Breast epithelium (tissue), 4 donors: ENCODE measurements at places on chromosomes 1 and 21. TPM values are rescaled to one million over a fixed set of nuclear protein-coding genes. Genes with fewer than 3 reads are reported as not detected.

- H3K27ac ChIP-seq: no peak overlapping the region
- no peak for DNase-seq
- H3K4me1 ChIP-seq: no peaks in the 10 kb centered on the region
Measured at GRCh38 chr1:11558276-11558675, 79.3 kb downstream of the DISP3 start.

DNA sequence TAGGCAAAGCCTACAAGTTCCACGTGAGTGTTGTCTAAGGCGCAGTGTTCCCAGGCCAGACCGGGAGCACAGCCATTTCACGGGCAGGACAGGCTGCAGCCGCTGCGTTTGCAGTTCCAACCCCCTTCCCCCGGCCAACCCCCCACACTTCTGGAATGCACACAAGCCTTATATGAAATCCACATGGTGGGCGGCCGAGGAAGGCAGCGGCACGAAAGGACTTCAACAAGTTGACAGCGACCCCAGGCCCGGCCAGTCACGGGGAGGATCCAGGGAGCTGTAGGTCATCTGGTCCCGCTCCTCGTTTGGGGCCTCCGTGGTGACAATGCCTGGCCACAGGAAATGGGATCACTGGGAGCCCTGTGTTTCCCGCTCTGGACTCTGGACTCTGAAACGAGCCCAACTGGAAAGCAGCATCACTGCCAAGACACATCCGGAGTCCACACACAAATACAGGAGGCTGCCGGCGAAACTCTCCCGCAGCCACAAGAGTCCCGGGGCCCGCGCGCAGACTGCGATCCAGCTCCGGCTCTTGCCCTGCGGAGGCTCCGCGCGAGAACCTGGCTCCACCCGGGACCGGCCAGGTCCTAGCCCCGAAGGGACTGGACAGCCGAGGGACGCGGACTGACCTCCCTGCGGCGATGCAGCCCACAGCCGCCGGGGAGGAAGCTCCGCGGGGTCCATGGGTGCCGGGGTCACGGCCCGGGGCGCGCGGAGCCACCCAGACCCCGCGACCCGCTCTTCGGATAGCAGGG, 794 bp downstream of the NID1 start:
- H3K36me3 ChIP-seq: no peaks in the 10 kb centered on the region
- H3K27ac ChIP-seq: peak overlapping the region; percentile 83
- no peaks in the 10 kb centered on the region for H3K4me1 ChIP-seq
- peak; percentile 26 for DNase-seq
- no peaks in the 10 kb centered on the region for H3K27me3 ChIP-seq

DNA sequence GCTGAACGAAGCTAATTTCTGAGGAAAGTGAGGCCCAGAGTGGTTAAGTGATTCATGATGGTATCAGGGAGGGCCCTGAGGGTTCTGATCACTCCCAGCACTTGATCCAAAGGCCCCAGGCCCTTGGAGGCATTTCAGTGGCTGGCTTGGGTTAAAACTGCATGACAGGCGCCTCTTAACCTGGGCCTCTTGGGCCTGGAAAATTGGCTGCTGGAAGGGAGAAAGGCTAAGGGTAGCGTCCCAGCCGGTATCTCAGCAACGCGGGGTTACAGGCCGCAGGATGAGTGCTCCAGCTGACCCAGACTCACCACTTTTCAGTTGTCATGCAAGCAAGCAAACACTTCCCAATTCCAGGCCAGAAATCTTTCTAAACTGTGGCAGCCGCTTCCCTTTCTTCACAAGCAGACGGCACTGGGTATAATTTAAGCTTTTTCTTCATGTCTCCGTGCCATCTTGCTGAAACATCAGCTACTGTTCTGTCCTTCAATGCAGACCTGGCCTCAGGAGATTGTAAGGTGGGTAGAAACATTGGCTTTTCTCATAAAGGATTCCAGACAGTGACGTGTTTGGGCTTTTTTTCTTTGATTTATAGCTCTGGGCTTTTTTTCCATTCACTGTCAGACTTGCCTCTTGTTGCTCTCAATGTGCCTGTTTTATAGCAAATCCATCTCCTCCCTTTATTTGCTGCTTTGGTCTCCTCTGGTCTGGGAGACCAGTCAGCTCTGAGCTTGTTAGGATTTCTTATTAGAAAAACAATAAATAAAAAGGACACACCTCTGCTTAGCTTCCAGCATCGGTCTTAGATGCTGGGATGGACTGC, 229.1 kb downstream of the KCNJ6 start:
- no peak for DNase-seq
- no peaks in the 10 kb centered on the region for H3K4me1 ChIP-seq
- H3K27me3 ChIP-seq: no peaks in the 10 kb centered on the region
- no peak overlapping the region for H3K4me3 ChIP-seq

- no peaks in the 10 kb centered on the region for H3K4me1 ChIP-seq
- no peaks in the 10 kb centered on the region for H3K36me3 ChIP-seq
- DNase-seq: no peak
- H3K27ac ChIP-seq: no peak overlapping the region
- H3K27me3 ChIP-seq: no peaks in the 10 kb centered on the region
- no peak overlapping the region for H3K4me3 ChIP-seq
Measured at GRCh38 chr1:94281361-94282142, 44.2 kb upstream of the ARHGAP29 start.

DNA sequence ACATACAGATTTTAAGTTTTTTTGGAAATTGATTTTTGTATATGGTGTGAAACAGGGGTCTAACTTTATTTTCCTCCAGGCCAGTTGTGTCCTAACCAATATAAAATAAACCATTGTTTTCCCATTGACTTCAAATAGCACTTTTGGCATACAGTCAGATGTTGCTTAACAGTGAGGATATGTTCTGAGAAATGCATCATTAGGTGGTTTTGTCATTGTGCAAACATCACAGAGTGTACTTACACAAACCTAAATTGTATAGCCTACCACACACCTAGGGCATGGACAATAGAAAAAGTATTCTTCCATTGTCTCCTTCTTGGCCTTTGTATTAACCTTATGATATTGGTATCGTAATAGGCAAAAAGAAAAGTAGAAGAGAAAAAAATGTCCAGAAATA, 37.4 kb upstream of the DISP1 start:
- no peaks in the 10 kb centered on the region for H3K36me3 ChIP-seq
- DNase-seq: no peak
- no peaks in the 10 kb centered on the region for H3K4me1 ChIP-seq
- H3K27ac ChIP-seq: no peak overlapping the region
- H3K27me3 ChIP-seq: no peaks in the 10 kb centered on the region

DNA sequence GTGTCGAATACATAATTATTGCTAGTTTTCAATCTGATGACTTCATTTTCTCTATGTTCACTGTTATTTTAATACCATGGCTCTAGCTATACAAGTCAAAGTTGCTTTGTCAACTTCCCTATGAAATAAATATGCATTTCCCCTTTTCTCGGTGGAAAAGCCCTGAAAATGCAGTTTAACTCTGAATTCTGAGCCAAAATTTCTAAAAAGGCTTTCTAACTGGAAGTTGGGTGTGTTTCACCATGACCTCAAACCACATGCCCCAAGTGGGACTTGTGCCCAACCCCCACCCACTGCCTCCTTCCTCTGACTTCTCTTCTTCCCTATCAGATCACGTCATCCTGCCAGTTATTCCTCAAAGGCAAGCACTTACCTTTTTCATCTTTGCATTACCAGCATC, 8.9 kb downstream of the MKNK1 start:
- H3K27ac ChIP-seq: no peak overlapping the region
- DNase-seq: no peak
- H3K4me3 ChIP-seq: no peak overlapping the region
- H3K4me1 ChIP-seq: no peaks in the 10 kb centered on the region

Gene PADI1
- total RNA-seq: not detected

GRCh38 chr1:52901384-52901783, 20.2 kb downstream of the ECHDC2 start:
- H3K4me3 ChIP-seq: no peak overlapping the region
- no peaks in the 10 kb centered on the region for H3K36me3 ChIP-seq
- H3K27ac ChIP-seq: no peak overlapping the region
- no peaks in the 10 kb centered on the region for H3K27me3 ChIP-seq
- no peaks in the 10 kb centered on the region for H3K4me1 ChIP-seq

Gene BGLAP
- total RNA-seq: 0.98 TPM

Gene TSTD1
- 109 TPM for total RNA-seq

DNA sequence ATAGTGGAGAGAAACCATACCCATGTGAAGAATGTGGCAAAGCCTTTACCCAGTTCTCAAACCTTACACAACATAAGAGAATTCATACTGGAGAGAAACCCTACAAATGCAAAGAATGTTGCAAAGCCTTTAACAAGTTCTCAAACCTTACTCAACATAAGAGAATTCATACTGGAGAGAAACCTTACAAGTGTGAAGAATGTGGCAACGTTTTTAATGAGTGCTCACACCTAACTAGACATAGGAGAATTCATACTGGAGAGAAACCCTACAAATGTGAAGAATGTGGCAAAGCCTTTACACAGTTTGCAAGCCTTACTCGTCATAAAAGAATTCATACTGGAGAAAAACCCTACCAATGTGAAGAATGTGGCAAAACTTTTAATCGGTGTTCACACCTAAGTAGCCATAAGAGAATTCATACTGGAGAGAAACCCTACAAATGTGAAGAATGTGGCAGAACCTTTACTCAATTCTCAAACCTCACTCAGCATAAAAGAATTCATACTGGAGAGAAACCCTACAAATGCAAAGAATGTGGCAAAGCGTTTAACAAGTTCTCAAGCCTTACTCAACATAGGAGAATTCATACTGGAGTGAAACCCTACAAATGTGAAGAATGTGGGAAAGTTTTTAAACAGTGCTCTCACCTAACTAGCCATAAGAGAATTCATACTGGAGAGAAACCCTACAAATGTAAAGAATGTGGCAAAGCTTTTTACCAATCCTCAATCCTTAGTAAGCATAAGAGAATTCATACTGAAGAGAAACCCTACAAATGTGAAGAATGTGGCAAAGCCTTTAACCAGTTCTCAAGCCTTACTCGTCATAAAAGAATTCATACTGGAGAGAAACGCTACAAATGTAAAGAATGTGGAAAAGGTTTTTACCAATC, 80.0 kb downstream of the JMJD4 start:
- H3K36me3 ChIP-seq: peaks cover 15% of the 10 kb centered on the region

- no peak overlapping the region for H3K27ac ChIP-seq
- DNase-seq: no peak
- no peaks in the 10 kb centered on the region for H3K36me3 ChIP-seq
- H3K27me3 ChIP-seq: no peaks in the 10 kb centered on the region
Measured at GRCh38 chr1:16380868-16381267, 13.8 kb downstream of the SZRD1 start.

Gene SIM2
- total RNA-seq: 0.15 TPM

DNA sequence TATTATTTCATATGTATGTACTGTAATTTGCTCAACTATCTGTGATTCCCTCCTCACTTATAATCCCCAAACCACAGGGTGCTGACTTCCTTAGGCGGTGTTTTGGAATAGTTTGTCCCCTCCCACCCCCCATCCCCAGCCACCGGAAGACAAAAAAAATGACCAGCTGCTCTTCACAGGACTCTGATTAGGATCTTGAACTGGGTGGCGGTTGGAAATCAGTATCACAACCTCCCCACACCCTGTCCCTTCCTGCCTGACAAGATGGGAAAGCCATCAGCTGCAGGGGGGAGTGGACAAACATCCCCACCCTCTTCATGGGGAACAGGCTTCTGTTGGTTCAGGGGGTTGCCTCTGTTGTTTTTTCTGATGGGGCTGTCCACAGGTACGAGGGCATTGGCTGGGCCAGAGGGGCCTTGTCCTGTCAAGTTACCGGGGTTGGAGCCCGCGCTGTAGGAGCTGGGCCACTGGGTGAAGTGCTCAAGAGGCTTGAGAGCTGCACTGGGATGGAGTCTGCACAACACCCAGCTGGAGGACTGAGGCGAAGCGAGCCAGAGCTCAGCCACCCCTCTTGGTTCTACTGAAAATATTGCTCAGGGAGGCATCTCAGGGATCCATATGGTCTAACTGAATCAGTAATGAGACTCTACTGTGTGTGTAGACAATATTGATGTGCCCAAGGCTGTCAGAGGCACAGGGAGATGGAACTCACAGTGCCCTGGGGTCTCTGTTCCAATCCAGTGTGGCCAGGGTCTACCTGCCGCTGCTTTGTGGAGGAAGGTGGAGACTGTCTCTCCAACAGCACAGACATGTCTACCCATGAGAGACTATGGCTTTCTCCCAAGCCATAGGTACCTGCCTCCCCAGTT, 28.2 kb downstream of the NAV1 start:
- H3K4me1 ChIP-seq: peaks cover 8% of the 10 kb centered on the region
- no peaks in the 10 kb centered on the region for H3K36me3 ChIP-seq
- H3K4me3 ChIP-seq: no peak overlapping the region
- H3K27me3 ChIP-seq: no peaks in the 10 kb centered on the region

- no peak overlapping the region for H3K4me3 ChIP-seq
- no peaks in the 10 kb centered on the region for H3K36me3 ChIP-seq
- H3K27me3 ChIP-seq: no peaks in the 10 kb centered on the region
- no peak overlapping the region for H3K27ac ChIP-seq
Measured at GRCh38 chr1:47841356-47841755, 155.8 kb downstream of the TRABD2B start.

DNA sequence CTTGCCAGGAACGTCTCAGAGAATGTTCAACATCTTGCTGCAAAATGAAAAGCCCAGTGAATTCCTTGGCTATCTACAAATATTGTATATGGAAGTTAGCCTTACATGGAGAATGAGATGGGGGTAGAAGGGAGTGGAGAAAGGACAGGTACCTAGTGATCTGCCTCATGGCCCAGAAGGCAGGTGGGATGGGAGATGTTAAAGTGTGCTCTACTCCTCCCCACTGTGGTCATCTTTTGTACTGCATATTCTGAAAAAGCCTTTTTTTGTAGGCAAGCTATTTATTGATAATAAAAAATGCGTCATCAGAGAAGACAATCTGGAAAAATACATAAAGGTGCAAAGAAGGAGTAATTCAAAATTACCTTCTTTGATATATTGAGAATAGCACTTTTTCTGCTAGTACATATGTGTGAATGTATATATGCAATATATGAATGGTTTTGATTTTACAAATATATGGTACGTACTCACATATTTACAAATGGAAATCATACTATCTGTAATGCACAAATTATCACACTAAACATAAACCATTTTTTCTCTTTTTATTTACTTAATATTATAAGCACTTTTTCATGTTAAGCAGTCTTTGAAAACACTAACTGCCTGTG, 19.1 kb upstream of the SLC5A9 start:
- H3K4me1 ChIP-seq: no peaks in the 10 kb centered on the region
- no peaks in the 10 kb centered on the region for H3K36me3 ChIP-seq
- no peaks in the 10 kb centered on the region for H3K27me3 ChIP-seq
- H3K4me3 ChIP-seq: no peak overlapping the region
- no peak for DNase-seq

- no peaks in the 10 kb centered on the region for H3K36me3 ChIP-seq
- no peak overlapping the region for H3K27ac ChIP-seq
- no peaks in the 10 kb centered on the region for H3K27me3 ChIP-seq
- no peak overlapping the region for H3K4me3 ChIP-seq
Measured at GRCh38 chr21:39705849-39706248, 39.1 kb upstream of the IGSF5 start.

- DNase-seq: no peak
- no peak overlapping the region for H3K27ac ChIP-seq
- no peaks in the 10 kb centered on the region for H3K4me1 ChIP-seq
- no peak overlapping the region for H3K4me3 ChIP-seq
- H3K36me3 ChIP-seq: no peaks in the 10 kb centered on the region
- no peaks in the 10 kb centered on the region for H3K27me3 ChIP-seq
Measured at GRCh38 chr1:34054920-34055319, 110.1 kb downstream of the CSMD2 start.
